Ureter (tissue), 1 donor: ENCODE measurements at places on chromosomes 5 and 9.

DNA sequence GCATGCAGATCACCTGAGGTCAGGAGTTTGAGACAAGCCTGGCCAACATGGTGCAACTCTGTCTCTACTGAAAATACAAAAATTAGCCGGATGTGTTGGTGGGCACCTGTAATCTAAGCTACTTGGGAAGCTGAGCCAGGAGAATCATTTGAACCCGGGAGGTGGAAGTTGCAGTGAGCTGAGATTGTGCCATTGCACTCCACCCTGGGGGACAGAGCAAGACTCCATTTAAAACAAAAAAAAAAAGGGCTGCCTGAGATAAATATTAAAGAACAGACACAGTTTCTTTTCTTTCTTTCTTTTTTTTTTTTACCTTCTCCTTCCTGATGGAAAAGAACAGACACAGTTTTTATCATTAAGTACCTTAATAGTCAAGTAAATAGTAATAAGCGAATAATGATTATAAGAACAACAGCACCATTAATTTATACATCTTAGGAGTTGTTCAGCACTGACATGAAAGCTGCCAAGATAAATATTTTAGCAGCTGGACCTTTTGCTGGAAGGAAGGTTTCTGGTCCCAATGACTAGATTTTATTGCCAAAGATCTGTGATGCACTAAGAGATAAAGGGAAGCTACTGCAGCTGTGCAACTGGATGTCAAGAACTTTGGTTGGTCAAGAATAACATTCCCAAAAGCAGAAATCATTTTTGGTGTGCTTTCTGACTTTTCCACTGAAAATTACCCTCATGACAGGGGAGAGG, 7.0 kb downstream of the CENPP start:
- DNase-seq, result no peak

- no peak for DNase-seq
Measured at GRCh38 chr5:73441378-73441777, 7.2 kb downstream of the FOXD1 start.

GRCh38 chr9:134659688-134660131, 18.1 kb downstream of the COL5A1 start:
- no peak for DNase-seq

DNA sequence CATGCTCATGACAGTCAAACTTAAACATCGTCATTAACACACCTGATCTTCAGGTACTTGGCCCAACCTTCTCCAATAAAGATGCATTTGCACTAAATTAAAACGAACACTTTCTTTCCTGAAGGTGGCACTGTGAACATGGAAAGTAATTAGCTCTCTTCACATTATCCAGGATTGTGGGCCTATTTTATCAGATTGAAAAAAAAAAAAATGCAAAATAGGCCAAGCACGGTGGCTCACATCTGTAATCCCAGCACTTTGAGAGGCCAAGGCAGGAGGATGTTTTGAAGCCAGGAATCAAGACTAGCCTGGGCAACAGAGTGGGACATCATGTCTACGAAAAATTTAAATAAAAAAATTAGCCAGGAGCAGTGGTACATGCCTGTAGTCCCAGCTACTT, 14.4 kb upstream of the CDC20B start:
- DNase-seq, result no peak

- no peak for DNase-seq
Measured at GRCh38 chr5:12911156-12911555, 1006.9 kb upstream of the CTNND2 start.

DNA sequence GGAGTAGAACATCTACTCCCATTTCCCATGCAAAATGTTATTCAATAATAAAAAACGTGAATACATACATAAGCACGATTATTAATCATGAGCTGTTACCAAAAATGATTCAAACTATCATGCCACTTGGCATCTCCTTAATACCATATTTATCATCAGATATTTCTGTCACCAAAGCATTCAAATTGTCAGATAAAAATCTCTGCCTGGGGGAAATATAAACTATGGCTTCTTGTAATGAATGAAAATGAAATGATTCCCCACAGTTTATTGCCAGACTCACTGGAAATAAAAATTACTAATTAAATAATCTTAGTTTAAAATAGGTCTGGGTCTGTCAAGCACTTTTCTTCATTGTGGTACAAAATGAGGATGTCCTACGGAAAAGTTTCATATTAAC, 265.4 kb downstream of the EDIL3 start:
- DNase-seq, result no peak

- no peak for DNase-seq
Measured at GRCh38 chr9:79378107-79378506, 193.7 kb upstream of the TLE4 start.

DNA sequence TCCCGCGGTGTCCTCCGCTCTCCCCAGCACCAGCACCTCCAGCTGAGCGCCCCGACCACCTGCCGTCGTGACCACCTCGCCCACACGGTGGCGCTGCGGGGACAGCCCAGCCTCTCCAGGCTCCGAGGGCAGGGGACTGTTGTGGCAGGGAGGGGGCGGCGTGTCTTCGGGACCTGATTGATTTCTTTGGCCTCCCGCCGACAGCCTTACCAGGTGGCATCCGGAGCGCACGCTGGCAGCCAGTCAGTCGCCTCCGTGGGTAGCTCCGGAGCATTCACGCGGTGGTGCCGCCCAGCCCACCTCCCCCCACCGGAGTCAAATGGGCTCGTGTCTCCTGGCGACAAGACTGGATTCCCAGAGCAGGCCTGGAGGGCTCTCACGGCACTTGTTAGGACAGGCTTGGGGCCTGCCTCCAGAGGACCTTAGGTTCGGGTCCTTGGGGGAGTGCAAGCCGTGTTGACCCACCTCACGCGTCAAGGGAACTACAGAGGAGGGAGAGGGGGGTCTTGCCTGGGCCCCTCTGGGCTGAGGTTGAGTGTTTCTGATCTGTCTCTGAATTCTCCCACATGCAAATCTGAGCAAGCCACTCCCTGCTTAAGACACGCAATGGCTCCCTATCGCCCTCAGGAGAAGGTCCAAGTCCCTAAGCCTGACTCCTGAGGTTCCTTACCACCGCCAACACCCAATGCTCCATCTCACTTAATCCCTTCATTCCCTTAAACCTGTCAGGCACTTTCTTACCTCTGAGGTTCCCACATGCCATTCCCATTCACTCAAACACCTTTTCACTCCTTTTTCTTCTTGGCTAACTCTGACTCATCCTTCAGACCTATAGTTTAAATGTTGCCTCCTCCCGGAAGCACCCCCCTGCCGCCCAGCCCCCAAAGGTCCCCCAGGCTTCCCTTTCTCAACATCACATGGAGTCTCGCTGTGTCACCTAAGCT, 51.2 kb upstream of the GGTA1 start:
- DNase-seq, result peak; percentile 85

DNA sequence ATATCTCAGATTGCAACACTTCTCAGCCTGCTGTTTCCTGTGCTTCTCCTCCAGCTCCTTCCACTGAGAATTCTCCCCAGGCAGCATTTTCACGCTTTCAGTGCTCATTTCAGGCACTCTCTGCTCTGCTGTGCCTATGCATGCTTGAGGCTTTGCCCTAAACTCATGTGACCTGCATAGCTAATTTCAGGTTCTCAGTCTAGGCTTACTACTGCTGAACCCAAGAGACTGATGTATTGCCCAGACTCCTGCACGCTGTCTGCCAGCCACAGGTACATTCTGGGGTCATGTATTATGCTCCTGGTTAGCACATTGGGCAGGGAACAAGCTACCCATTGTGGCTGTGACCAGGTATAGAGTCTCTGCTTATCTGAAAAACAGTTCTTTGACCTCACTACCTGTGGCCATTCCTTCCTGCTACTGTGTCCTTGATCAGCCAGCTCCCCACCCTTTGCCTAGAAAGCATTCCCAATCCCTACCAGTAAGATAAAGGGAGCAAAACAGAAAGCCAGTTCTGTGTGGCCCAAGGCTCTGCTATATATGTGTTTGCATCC, 34.7 kb downstream of the PIP5K1B start:
- no peak for DNase-seq

DNA sequence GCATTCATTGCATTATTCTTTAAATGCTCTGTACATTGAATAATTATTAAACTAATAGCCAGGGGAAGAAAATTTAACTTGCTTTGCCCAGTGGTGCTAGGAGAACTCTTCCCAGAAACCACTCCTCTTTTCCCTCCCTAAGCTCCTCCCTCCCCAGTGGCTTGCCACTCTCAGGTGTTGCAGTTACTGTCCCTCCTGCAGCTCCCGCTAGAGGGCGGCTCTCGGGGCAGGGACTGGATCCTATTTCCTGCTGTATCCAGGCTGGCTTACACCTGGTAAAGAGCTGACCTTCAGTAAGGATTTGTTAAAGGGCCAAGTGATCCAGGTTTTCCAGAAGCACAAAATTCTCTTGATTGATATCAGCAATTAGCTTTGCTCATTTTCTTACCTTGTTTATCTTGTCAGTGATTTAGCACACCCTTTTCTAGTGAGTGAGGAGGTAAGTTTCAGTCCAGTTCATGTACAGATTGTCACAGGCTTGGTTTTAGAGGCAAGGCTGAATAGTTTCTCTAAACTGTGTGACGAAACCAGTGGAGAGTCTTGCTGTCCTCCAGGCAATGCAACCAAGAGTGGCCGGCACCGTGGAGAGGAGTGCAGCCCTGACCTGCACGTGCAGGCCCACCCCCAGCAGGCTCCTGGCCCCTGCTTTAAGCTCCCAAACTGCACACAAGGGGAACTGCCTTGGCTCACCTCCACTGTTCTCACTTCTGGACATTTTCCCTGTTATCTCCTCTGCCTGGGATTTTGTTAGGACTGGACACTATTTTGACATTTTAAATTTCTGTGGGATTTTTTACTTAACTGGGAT, 423.8 kb downstream of the SPOCK1 start:
- peak; percentile 60 for DNase-seq

DNA sequence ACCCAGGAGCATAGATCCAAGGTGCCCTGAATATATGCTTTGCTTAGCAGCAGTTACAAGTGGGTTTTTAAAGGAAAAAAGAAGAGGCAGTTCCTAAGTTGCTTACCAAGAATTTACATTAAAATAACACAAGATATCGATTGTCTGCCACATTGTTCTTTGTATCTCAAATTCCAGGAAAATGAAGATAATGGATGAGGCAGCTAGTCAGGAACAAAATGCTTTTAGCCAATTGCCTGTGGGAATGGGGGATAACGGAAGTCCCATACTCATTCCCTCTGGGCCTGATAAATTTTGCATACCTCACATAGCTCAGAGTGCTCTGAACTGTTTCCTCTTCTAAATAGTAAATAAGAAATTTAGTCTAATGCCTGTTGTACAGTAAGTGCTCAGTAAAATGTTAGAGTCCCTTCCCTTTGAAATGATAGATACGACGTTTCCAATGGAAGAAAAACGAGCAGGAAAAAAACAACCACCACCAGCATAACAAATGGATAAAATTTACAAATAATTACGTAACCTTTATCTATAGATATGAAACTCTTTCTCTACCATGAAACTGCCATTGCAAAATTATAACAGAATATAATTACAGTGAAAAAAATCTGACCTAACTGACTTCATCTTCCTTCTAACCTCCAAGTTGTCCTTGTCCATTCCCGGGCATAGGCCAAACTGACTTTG, 35.5 kb upstream of the TENT2 start:
- no peak for DNase-seq

DNA sequence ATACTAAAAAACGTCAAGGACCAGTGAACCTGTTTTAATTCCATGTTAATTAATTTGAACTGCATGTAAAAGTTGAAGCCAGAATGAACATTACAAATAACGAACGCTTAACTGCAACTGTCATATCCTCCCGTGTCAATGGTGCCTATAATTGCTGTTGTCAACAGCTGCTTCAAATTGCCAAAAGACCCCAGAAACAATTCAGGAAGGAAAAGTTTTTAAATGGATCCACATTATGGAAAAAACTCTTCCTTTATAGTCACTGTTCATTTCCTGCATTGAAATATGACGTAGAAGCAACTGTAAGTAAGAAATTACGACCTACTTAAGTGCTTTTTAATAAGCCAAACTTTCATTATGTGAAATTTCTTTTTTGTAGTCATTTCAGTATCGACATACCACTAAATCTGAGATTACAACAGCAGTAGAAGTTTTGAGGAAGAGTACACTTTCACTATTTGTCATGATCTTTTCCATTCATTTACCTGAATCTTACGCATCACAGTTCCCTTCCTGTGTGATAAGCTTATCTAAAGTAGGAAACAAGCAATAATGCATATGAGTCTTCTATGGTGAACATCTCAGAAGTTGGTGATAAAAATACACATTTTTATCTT, 37.8 kb downstream of the MEF2C start:
- no peak for DNase-seq

DNA sequence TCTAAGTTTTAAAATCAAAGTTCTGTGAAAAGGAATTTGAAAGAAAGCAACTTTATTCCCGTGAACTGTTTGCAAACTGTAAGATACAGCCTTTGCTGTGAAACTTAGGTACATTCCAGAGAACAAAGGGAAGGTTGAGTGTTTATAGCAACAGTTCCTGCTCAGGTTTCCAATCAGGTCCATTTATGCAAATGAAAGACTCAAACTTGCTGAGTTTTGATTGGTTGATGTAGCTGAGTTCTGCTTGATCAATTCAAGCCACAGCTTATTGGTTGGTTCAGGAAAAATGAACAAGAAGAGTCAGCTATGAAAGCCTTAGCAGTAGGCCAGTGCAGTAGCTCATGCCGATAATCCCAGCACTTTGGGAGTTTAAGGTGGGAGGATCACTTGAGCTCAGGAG, 37.9 kb downstream of the SLC27A6 start:
- no peak for DNase-seq

- no peak for DNase-seq
Measured at GRCh38 chr5:76406014-76406413, 2.9 kb downstream of the IQGAP2 start.

DNA sequence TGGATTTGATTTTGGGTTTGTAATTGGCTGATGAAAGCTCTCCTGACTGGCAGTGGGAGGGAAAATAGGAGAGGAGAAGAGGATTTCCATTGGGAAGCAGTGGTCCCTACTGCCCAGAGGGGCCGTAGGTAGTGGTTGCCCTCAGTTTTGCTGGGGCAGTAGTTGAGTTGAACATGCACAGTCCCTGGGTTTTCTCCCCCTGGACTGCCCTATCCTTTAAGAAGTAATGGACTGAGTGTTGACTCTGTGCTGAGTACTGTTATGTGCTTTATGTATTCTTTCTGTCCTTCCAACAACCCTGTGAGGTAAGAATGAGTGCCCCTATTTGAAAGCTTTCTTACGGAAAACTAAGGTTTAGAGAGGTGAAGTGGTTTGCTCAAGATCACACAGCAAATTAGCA, 111.2 kb upstream of the RPS23 start:
- DNase-seq, result no peak

- no peak for DNase-seq
Measured at GRCh38 chr5:9557696-9558095, 11.8 kb upstream of the SEMA5A start.

DNA sequence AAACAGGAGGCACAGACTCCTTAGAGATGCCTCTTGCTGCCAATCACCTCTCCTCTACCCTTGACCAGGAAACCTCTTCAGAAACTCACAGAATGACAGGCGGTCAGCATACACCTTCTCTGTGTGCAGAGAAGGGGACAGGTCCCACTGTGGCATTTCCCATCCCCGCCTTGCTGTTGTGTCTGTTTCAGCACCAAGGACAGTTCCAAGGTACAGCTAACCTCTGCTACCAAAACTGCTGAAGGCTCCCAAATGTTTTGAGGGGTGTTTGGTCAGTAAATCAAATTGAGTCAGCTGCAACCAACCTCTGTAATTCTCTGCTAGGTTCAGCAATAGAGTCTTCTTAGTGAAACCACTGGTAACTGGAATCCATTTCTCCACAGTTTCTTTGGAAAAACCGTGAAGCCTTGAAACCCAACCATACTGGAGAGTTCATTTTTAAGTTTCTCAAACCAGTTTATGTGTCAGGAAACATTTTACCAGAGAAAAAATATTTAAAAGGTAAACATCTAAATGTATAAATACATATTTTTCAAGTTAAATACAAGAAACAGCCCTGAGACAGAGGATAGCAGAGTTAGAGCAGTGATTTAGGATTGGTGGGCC, 122.0 kb downstream of the DRD1 start:
- DNase-seq, result no peak
